Stimulated activated CD4-positive, alpha-beta T cell treated with anti-CD3 and anti-CD28 coated beads, TNF-alpha, amount 100 ng/mL, for 4 hours (primary cell): ENCODE measurements at places on chromosomes 6 and 20.

DNA sequence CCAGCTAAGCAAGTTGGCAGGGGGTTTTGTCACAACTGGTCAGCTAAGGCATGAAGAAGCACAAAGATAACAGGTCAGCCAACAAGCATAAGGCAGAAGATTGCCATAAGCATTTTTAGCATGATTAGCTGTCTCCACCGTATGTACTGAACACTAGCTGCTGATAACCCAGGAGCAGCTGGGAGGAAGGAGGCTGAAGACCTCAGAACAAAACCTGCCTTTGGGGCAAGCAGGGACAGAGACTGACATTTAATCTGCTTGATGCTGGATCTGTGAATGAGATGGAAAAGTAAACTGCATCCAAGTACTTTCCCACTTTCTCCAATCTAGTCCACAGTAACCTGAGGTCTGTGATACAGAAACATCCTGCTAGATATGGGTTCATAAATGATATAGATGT, 353.0 kb upstream of the MAP3K7 start:
- no peak for DNase-seq

GRCh38 chr6:90764001-90764400, 177.1 kb upstream of the MAP3K7 start:
- DNase-seq: no peak

- DNase-seq: no peak
These were observed 39.6 kb downstream of the VEGFA start for GRCh38 chr6:43809417-43810305.

DNA sequence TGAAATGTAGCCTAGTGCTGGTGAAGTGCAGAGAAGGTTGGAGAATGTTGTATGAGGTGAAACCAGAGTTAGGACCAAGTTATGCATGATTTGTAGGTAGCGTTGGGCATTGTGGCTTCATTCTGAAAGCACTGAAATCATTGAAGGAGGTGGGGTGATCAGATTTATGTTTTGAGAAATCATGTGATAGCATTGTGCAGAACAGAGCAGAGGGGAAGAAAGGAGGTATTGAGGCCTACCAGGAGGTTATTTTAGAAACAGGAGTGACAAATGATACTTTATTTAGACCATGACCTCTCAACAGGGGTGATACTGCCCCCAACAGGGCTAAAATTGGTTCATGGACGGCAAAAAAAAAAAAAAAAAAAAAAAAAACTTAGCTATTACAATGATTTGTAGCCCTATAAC, 15.6 kb upstream of the HMGN3 start:
- no peak for DNase-seq

- DNase-seq: no peak
These were observed 168.6 kb upstream of the GGTLC1 start for GRCh38 chr20:24157213-24157612.

GRCh38 chr6:111727802-111728201, 122.1 kb upstream of the TRAF3IP2 start:
- no peak for DNase-seq

DNA sequence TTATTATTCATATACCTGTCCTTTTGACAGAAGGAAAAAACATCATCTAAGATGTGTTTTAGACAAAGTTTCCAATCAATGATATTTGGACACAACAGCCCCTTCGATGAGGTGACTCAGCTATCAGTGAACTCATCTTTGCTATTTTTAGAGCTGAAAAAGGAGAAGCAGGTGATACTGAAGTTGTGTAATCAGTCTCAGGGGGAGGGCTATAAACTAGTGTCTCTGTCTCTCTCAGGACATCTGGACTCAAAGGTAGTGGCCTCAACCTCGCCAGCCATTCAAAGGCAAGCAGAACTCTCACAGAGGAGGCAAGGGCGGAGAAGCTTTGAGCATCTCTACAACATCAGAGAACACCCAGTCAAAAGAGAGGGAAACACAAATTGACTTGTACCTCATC, 135.4 kb downstream of the BFSP1 start:
- DNase-seq: no peak

DNA sequence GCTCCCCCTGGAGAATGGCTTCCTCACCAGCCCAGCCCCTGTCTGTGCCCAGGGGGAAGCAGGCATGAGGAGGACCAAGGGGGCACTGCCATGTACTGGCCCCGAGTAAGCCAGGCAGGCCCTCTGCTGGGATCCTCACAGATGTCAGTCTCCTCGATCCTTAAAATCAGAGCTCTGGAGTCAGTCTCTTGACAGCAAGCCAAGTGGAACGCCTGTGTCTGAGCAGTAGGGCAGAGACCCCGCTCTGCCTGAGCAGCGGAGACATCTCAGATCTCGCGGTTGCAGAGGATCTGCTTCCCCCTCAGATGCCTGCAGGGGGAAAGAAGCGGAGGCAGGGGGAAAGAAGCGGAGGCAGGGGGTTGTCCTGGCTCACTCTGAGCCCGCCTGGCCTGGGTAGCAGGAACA, 92.6 kb downstream of the SNX5 start:
- DNase-seq: no peak

DNA sequence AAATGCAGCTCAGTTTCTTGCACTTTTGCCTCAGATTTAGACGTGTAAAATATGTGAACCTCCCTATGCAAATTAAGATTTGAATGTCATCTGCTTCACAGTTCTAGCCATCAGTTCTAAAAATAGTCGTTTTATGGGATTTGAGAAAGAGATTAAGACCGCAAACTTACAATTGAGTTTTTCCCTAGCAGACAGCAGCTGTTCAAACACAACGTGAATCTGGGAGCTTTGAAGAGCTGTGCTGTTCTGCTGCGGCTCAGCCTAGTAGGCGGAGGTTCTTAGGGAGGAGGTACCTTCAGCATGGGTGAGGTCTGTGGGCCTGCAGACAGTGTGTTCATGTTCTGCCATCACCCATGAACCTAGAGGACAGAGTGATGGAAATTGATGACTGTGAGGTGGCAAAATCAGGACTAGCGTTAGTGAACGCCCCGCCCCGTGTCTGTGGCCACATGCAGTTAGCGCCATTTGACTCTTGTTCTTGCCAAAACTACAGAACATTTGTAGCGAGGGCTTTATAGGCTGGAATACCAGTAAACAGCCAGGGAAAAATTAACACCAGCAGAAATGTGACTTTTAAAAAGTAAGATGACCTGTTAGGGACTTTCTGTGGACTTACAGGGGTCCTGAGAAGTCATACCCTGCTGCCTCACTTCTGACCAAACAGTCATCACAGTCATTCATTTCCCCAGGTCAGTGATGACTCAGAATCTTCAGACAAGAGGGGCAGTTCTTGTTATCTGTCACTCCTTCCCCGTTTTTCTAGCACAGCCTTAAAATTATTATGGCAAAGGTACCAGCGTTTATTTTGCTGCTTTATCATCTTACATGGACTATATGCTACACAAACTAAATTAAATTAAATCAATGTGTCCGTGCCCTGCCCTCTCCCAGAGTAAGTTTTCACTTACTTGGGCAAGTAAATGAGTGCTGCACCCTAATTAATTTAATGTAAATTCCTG, 84.3 kb upstream of the TMEM181 start:
- no peak for DNase-seq

GRCh38 chr6:85669735-85670194, 27.1 kb upstream of the SYNCRIP start:
- DNase-seq: no peak

DNA sequence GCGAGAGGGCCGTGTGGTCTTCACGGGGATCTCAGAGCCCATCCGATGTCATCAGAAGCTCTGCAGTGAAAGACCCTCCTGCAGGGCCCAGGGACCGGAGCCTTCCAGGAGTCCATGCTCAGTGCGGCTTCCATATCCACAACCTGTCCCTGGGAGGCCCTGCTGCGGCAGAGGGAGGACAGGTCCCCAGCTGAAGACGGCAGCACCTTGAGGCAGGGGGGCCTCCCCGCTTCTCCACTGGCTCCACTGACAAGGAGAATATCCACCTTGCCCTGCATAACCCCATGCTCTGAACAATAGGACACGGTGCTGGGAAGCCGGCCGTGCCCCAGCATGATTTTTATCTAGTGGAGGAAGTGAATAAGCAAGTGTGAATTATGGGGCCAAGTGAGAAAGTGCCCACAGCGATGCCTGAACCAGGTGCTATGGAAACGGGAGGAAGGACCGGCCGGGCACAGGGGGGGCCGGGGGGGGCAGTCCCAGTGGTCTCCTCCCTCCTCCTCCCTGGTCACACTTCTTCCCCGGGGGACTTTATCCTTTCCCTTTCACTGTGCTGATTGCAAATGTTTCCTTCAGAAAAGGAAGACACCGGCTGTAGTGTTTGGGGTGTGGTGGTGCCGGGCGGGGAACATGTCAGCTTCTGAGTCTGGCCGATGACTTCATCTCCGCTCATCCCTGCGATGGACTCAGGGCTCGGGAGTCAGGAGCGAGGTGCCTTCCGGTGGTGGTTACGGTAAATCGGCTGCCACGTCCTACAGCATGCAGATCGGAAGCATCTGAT, 225.1 kb downstream of the ERMARD start:
- no peak for DNase-seq

DNA sequence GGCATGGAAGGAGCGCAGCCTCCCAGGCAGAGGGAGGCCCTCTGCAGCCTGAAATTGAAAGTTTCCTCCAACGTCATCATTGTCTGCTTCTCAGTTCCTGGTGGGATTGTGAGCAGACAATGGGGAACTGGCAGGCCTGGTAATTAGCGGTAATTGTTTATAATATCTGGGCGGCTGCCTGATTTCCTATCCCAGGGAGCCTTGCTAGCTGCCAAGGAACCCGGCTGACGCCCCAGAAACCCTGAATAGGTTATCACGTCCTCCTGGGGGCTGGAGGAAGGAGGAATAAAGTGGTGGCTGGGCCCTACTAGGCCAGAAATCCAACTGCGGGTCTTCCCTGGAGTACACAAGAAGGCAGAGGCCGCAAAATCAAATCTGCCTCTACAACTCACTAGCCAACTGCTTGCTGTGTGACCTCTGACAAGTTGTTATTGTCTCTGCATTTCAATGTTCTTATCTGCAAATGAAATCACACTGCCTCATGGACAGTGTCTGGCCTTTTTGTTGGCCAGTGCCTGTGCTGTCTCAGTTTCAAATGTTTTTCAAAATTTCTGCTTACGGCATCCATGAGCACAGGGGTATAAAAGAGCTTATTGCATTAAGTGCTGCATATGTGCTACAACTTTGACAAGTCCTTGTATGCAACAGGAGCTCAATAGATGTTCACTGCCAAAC, 16.9 kb downstream of the KCNK15 start:
- DNase-seq: no peak
